ENCODE measurements at places on chromosomes 1 and 21. TPM values are rescaled to one million over a fixed set of nuclear protein-coding genes. Genes with fewer than 3 reads are reported as not detected.

GRCh38 chr1:56897150-56898004 is 42.8 kb downstream of the C8A start:
- H3K27ac ChIP-seq, result no peak overlapping the region
- no peaks in the 10 kb centered on the region for H3K27me3 ChIP-seq
- no peak overlapping the region for H3K4me3 ChIP-seq
- no peaks in the 10 kb centered on the region for H3K36me3 ChIP-seq

DNA sequence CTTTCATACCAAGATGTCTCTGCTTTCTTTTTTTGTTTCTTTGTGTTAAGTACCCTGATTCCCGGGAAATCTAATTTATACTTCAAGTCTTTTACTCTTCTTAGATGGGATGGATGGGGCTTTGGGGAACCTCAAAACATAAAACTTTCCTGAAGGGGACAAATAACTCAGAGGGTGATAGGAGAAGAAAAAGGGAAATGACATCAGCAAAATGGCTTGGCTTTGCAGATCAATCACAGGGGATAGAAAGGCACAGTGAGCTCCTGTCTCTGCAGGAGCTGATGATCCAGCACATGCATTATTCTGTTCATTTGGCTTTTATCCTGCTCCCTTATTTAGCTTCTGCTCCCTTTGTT is 1.4 kb upstream of the CA14 start:
- no peak for DNase-seq
- H3K4me1 ChIP-seq, result peaks cover 17% of the 10 kb centered on the region
- peaks cover 16% of the 10 kb centered on the region for H3K27me3 ChIP-seq
- no peaks in the 10 kb centered on the region for H3K36me3 ChIP-seq
- H3K4me3 ChIP-seq, result peak overlapping the region; percentile 44

- H3K4me1 ChIP-seq, result no peaks in the 10 kb centered on the region
- no peaks in the 10 kb centered on the region for H3K27me3 ChIP-seq
- H3K4me3 ChIP-seq, result no peak overlapping the region
- H3K36me3 ChIP-seq, result no peaks in the 10 kb centered on the region
Measured at GRCh38 chr1:33943978-33944377, 80.1 kb downstream of the HMGB4 start.

DNA sequence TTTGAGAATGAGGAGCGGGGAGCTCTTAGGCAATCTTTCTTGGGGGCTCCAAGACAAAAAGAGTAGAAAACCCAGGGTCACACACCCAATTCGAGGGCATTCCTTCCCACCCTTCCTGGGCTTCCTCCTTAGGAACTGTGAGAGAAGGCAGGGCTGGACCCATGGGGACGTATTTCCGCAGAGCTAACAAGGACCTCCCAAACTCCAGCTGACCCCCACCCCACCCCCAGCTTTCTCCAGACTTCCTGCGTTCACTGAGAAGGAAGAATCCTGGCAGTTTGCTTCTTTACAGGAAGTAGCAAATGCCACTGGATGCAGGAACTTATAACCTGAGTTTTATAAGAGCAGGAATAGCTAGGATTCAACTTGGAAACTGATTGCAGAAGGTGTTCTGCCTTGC is 2.7 kb upstream of the LHX9 start:
- DNase-seq, result no peak
- H3K27ac ChIP-seq, result no peak overlapping the region
- H3K27me3 ChIP-seq, result peaks cover 100% of the 10 kb centered on the region
- H3K4me1 ChIP-seq, result peaks cover 76% of the 10 kb centered on the region
- no peaks in the 10 kb centered on the region for H3K36me3 ChIP-seq
- H3K4me3 ChIP-seq, result no peak overlapping the region

DNA sequence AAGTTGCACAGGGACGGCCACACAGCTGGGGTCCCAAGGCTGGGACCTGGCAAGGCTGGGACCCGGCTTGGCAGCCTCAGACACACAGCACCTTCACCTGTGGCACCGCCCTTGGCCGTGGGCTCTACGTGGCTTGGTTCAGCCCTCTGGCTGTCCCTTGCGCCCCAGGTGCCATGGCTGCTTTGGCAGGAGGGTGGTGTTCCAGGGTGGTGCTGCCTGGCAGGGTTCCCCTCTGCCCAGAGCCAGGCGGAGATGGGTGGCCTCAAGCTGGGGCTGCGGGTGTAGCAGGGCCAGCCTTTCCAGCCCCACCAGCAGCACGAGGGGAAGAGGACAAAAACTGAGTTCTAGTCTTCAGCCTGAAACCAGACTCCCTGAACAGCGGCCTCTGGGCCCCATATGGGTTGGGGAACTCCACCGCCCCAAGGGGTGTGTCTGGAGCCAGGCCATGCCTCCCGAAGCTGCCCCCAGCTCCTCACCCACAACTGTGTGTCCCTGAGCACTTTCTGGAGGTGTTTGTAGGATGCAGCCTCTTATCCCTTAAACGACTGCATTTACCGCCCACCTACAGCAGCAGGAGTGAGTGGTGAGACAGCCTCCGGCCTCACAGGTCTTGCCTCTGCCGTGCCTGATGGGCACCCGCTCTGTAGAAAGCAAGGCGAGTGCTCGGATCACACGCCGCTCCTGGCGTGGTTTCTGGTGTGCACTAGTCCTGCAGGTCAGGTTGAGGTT is 92.3 kb downstream of the PDE9A start:
- peaks cover 23% of the 10 kb centered on the region for H3K4me1 ChIP-seq
- no peaks in the 10 kb centered on the region for H3K27me3 ChIP-seq
- no peaks in the 10 kb centered on the region for H3K36me3 ChIP-seq
- no peak overlapping the region for H3K4me3 ChIP-seq
- H3K27ac ChIP-seq, result no peak overlapping the region

DNA sequence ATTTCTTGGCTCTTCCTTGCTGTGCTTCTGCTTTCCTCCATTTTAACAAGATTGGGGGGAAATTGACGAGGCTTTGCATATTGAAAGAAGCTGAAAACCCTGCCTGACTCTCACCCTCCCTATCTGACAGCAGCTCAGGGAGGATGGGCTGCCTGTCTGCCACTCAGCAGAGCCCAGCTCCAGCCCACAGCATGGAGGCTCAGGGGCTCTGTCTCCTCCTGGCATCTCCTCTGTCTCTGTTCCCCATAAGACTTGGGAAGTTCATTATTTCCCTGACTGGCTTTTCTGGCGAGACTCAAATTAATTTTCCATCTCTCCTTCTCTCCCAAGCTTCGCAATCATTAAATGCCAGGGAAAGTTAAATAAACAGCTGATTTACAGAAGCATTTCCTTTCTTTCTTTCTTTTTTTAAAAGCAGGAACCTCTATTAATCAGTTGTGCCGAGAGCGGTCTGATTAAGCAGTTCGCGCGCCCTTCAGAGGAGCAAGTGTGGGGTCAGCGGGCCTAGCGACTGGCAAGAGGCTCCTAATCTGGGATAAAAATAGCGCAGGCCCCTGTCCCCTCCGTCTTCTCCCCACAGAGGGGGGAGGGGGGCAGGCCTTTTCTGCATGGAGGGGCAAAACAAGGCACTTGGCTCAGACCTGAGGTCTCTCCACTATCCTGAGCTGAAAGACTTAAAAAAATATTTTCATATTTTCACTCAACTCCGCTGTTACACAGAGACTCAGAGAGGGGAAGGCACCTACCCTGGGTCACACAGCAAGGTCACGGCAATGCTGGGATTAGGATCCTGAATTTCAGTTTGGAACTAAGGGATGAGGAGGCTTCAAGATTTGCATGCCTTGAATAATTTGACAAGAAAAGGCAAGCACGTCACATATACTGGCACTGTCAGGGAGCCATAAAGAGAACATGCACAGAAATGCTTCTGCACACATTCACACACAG is 170.4 kb downstream of the ACTL8 start:
- no peak overlapping the region for H3K27ac ChIP-seq
- H3K4me1 ChIP-seq, result no peaks in the 10 kb centered on the region
- H3K4me3 ChIP-seq, result no peak overlapping the region
- peaks cover 39% of the 10 kb centered on the region for H3K27me3 ChIP-seq
- H3K36me3 ChIP-seq, result no peaks in the 10 kb centered on the region

GRCh38 chr1:237211031-237211430 is 169.0 kb downstream of the RYR2 start:
- H3K27ac ChIP-seq, result no peak overlapping the region
- H3K4me1 ChIP-seq, result no peaks in the 10 kb centered on the region
- H3K36me3 ChIP-seq, result no peaks in the 10 kb centered on the region
- no peaks in the 10 kb centered on the region for H3K27me3 ChIP-seq
- H3K4me3 ChIP-seq, result no peak overlapping the region

- peaks cover 57% of the 10 kb centered on the region for H3K27me3 ChIP-seq
- H3K36me3 ChIP-seq, result no peaks in the 10 kb centered on the region
- no peaks in the 10 kb centered on the region for H3K4me1 ChIP-seq
- DNase-seq, result no peak
Measured at GRCh38 chr1:20400341-20401177, 85.5 kb downstream of the CAMK2N1 start.

The CYP4A22 gene
- total RNA-seq, result not detected

The CHRM3 gene
- total RNA-seq, result 6.0 TPM

The TP73 gene
- total RNA-seq, result 3.6 TPM

The PSRC1 gene
- total RNA-seq, result 4.2 TPM

The AHDC1 gene
- 23.7 TPM for total RNA-seq

The LDLRAD1 gene
- total RNA-seq, result 13.7 TPM

The AMY2A gene
- not detected for total RNA-seq
